Activated CD4-positive, alpha-beta T cell treated with anti-CD3 and anti-CD28 coated beads, Interleukin-2, amount 50 U/mL, for 16 hours (primary cell): ENCODE measurements at places on chromosomes 12 and 14.

DNA sequence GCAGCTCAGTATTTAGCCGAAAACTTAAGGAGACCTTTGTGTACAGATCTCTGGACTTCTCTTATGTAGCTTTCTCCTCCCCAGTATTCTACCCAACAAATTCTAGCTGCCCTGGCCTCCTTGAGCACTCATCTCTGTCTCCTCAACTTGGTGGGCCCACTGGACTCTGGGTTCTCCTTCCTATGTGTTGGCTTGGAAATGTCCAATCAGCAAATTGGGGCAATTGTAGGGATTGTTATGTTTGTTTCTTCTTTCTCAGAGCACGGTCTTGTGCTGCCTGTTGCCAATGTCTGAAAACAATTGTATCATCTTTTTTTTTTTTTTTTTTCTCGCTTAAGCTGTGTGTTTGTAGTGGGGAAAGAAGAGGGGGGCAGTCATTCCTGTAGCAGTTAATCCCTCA is 30.2 kb downstream of the NTN4 start:
- DNase-seq, result no peak

DNA sequence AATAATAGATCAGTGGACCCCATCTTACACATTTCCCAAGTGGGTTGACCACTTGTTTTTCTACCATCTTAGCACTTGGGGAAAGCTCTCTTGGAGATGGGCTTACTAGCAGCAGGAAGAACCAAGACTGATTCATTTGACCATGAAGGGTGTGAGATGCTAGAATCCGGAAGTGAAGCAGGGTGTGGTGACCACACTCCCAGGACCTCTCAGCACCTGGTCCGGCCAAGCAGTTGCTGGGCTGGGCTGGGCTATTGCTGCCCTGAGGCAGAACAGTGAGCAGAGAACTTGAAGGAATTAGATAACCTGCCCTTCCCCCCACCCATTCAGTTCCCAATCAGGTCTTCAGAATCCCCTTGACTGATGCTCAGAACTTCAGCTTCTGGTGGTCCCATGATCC is 24.4 kb downstream of the ADCY6 start:
- DNase-seq, result no peak

DNA sequence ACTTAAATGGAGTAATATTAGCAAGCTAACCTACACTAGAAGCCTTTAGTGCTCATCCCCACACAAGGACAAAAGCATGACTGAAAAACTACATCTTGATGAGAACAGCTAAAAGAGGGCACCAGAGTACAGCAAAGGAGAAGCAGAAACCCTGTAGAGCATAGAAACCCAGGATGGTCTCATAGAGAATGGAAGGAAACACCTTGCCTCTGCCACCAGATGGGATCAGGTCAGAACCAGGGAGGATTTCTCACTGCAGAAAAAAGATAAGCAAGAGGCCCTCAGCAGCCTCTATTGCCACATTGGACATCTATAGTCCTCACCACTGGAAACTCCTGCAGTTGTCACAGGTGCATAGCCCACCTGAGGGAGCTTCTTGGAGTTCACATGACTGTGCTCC is 13.6 kb upstream of the ZNF705A start:
- DNase-seq, result no peak

DNA sequence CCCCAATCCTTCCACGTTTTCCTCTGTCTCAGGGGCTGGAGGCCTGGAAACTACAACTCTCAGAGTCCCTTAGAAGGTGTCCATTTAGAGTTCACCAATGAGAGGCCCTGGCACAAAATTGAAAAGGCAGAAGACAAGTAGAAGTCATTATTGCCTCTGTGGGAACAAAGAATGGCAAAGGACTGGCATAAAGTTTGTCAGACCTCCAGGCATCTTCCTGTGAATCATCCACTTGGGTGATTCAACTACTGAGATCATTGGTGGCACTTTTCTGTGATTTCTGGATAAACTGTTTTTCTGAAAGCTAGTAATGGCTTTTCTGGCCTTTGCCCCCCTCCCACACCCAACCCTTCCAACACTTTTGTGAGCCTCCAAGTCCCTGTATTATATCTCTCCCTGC is 42.6 kb upstream of the C12orf42 start:
- DNase-seq, result peak; percentile 25

DNA sequence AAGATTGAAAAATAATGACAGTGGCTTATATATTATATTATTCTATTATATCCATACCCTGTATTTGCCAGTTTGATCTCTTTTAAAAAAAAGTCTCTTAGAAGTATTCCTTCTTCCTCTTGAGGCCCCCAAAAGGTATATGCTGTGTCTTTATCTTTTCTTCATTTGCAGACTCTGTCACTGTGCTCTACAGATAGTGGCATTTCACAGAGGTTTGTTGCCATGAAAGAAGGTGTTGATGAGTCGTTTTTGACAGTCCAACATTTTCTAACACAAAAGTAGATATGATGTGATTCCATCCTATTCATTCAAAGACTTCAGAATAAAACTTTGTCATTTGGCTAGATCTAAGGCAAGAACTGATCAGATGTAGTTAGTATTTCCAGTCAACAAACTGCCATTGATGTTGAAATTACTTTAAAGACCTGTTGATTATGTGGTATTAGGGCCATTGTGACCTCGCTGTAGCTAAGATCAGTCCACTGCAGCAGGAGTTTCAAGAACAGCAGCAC is at the start of gene CCDC196:
TSS of gene CCDC196 (plus strand) at position 462 of the 512 bp plus-strand sequence. CDS start 132 bp downstream, outside the sequence.
- no peak for DNase-seq

GRCh38 chr12:26339976-26340375 is 144.6 kb downstream of the SSPN start:
- DNase-seq, result no peak

DNA sequence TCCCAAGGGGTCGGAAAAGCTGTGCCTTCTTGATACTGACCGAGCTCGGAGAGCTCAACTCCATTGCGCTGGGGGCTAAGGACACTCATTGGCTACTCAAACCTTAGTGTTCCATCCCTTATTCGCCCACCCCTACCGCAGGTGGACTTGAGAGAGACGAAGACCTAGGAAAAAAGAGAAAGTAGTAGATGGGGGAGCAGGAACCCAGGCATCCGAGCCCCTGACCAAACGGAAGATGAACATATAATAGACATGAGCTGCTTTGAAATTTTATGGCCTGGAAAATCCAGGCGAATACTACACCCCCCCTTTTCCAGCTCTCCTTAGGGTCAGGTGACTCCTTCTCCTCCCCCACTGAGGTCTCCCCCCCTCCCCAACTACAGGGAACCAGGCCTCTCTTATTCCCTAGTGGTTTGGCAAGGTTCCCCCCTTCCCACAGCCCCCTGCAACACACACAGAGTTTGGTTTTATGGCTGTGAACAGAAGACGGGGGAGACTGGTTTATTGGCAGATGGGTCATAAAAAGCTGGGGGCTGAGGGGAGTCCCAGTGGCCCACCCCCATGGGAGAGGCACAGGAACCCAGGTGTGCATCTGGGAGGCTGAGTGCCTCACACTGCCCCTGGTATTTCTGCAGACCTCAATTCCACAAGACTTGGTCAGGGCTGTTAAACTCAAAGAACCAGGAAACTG is 1.6 kb downstream of the GDF11 start:
- no peak for DNase-seq

GRCh38 chr14:103169954-103170353 is 46.7 kb downstream of the TNFAIP2 start:
- DNase-seq, result no peak

GRCh38 chr12:52912711-52913430 is 8.0 kb upstream of the KRT8 start:
- DNase-seq, result no peak

DNA sequence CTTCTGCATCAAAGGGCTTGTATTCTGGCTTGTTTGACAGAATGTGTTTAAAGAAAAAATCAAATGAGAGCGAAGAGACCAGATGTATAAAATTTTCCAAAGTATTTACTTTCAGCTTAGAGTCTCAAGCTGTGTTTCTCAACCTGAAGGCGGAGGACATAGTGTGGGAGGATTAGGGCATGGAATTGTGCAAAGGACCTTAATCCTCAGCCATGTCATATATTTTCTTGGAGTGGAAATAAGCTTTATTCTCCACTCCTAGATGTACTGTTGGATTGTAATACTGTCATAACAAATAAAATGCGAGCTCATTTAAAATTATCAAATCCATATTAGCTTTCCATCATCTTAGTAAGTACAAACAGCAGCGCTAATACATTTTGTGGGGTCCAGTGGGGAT is 154.0 kb downstream of the PAH start:
- no peak for DNase-seq

GRCh38 chr12:21453312-21453852 is 15.9 kb downstream of the PYROXD1 start:
- DNase-seq, result peak; percentile 87

DNA sequence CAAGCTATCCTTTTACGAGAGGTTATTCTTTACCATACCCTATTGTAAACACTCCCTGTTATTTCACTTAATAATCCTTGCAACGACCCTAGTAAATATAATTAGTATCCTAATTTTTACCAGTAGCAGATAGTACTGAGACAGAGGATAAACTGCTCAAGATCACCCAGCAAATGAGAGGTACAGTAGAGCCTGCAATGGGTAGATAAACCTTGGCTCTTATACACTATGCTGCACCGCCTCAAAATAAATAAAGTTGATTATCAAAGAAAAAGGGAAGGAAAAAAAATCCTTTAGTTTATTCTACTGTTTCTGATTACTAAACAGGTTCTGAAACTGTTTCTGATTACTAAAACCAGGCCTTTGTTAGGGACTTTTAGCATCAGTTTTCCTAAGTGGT is 22.5 kb downstream of the YBX3 start:
- no peak for DNase-seq

- no peak for DNase-seq
Measured at GRCh38 chr14:104393199-104393897, 186.2 kb upstream of the C14orf180 start.

DNA sequence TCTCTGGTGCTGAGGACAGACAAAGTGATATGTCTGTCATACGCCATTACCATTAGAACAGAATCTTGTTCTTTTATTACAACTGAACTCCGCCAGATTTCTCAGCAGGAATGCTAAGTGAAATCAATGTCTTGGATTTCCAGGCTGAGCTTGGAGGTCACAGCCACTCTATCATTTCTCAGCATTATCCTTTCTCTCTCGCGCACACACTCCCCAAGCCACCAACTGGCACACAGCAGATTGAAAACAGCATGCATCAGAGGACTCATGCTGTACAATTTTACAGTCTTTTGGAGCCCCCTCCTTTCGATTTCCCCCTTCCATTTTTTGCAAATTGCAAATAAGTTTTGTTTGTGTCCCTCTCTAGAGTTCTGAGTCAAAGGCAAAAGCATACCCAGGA is 348.6 kb downstream of the SOX5 start:
- no peak for DNase-seq

GRCh38 chr14:51630987-51631386 is 20.7 kb upstream of the FRMD6 start:
- DNase-seq, result no peak

GRCh38 chr14:98578204-98578603 is 693.8 kb downstream of the BCL11B start:
- DNase-seq, result no peak

- peak; percentile 4 for DNase-seq
Measured at GRCh38 chr14:54809767-54810166, 92.9 kb downstream of the GCH1 start.

GRCh38 chr14:73795466-73795865 is 56.2 kb upstream of the PTGR2 start:
- no peak for DNase-seq

DNA sequence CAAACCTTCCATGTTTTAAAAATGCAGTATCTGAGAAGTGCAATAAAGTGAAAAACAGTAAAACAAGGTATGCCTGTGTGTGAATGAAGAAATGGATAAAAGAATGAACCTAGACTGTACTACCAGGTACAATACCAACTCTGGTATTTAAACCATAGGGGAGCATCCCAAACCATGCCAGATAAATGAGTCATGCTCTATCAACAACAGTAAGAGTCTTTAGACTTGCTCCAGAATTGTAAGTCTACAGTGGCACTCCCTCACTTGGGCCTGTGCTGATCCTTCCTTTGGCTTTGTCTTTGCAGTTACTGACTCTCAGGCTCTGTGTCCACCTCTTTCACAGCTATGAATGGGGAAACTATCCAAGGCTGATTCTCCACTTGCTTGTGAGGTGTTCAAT is 38.1 kb downstream of the BBS10 start:
- DNase-seq, result no peak

DNA sequence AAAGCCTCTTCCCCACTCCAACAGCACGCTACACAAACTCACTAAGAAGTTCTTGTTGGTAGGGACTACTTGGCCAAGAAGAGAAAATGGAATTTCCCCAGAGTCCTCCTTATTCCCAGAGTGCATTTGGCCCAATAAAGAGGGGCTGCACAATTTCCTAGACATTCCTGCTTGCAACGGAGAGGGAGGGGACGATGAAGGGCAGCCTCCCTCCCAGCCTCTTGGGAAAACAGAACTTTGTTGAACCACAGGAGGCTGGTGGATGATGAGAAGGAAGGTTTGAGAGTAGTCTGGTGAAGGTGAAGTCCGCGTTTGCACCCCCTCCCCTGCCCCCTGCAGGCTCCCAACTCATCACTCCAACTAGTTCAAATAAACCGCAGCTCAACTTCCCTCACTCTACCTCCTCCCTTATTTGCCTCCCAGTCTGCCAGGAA is 19.1 kb upstream of the TBX3 start:
- DNase-seq, result no peak

GRCh38 chr14:98798099-98798498 is 473.9 kb downstream of the BCL11B start:
- DNase-seq, result no peak

GRCh38 chr14:74846968-74847665 is 28.8 kb downstream of the PROX2 start:
- no peak for DNase-seq

DNA sequence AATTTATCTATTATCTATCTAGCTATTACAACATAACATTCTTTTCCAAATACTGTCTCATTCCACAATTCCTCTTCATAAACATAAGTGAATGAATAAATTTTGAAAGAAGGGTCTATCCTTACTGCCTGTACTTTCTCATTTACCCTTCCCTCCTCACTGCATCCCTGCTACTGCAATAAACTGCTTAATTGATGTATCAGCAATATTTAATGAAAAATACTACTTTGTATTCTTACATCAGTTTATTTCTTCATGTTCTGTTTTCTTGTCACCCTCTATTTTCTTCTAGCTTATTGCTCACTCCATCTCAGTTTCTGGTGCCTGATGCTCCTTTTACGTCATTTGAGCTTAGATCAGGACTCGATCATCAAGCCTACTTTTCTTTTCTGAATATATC is 695.7 kb upstream of the ATXN7L3B start:
- DNase-seq, result no peak

- DNase-seq, result no peak
Measured at GRCh38 chr12:95986635-95987570, 9.2 kb downstream of the HAL start.

- DNase-seq, result no peak
Measured at GRCh38 chr12:124383028-124383427, 88.1 kb downstream of the RFLNA start.

- DNase-seq, result no peak
Measured at GRCh38 chr12:6026998-6027397, 81.9 kb upstream of the ANO2 start.

DNA sequence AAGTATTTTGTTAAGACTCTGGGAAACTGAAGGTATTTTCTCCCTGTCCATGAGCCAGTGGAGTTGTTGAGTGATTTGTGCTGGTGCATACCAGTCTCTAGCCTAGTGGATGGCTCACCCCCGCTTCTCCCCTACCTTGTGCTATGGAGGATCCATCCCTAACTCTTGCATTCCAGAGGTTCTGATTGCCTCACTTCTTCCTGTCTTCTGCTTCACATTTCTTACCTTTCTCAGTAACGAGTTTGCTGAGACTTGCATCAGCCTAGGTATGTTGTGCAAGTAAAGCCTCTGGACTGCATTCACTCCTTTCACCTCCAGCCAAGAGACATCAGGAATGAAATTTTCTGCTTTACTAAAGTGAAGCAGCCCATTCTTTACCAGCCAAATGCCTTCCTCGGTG is 391.6 kb downstream of the ZFP36L1 start:
- no peak for DNase-seq
